ENCODE measurements at places on chromosomes 13 and 19.

DNA sequence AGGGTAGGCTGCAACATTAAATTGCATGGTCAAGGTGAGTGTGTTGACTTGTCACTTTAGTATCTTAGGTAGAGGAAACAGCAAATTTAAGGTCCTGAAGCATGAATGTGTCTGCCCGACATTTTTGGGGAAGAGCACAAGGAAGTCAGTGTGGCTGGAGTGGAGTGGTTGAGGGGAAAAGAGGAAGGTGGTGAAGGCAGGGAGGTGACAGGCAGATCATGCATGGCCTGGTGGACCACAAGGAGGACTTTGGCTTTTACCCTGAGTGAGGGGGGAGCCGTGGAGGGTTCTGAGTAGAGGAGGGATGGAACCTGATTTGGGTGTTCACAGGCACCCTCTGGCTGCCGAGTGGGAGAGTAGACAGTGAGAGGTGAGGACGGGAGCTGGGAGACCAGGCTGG lies 168.0 kb downstream of the IER2 start:
- DNase-seq, result no peak

GRCh38 chr19:41638641-41639081 lies 11.8 kb upstream of the CEACAM4 start:
- no peak for DNase-seq

DNA sequence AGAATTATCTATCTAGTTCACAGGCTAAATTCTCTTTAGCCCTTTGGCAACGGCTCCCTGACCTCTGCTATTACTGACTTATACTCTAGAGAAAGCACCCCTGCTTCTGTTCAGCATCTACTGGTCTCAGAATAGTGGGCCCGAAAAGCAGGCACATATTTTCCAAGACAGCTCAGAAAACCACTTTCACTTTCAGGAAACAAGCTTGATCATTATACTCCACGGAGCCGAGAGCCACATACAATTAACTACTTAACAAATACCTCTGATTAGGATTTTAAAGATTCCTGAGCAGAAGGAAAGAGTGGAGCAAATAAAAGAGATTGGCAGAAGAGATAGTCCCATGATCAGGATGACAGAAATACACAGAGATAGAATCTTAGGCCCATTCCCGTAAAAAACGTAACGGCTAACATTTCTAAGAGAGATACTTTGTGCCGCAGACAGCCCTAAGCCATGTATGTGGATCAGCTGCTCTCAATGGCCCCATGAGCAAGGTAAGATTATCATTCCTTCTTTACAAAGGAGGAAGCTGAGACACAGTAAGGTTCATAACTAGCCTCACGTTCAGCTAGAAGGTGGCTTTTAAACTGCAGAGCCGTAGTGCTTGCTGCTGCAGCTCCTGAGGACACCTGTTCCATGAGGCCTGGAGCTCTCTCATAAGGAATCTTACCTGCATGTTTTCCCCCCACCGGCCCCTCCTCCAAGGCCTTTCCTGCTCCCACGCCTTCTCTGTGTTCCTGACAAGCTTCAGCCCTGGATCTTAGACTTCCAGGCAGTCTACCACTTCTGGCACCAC lies 227.2 kb downstream of the FOXO1 start:
- DNase-seq, result peak; percentile 45

GRCh38 chr13:44697058-44697457 lies 120.9 kb upstream of the TSC22D1 start:
- no peak for DNase-seq

All from AG08395 (cell line).